Neural progenitor cell (in vitro differentiated cells): ENCODE measurements at places on chromosomes 1 and 21.

DNA sequence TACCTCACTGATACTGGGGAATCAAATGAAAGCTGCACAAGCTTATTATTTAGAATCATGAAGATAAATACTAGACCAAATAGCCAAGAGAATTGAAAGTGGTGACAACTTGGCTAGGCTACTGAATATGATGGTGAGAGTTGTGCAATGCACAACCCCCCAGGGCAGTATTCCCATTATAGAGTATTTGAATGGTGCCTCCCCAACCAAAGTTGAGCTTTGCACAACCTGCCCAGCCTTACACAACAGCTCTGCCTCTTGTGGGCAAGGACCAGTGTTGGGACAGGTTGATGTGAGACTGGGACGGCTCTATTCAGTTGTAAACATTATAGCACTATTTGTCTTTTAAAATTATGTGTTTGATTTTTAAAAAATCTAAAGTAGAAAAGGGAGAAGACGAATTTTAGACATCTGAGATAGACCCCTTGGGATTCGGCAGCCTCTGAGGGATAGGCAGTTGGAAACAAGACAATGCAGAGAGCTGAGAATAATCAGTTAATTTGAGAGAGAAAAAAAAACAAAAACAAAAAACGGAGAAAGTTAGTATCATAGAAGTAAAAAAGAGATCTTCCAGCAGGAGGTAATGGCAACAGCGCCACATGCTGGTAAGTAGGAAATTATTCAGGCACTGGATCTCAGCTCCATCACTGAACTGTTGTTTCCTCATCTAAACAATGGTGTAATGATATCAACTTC, 91.0 kb upstream of the KCNA3 start:
- peaks cover 26% of the 10 kb centered on the region for H3K27me3 ChIP-seq
- DNase-seq = peak; percentile 64
- H3K4me3 ChIP-seq = no peak overlapping the region
- H3K4me1 ChIP-seq = no peaks in the 10 kb centered on the region

- no peak overlapping the region for H3K4me3 ChIP-seq
- H3K27ac ChIP-seq = no peak overlapping the region
- no peaks in the 10 kb centered on the region for H3K27me3 ChIP-seq
Observed at GRCh38 chr1:17173217-17173616, 31.7 kb upstream of the PADI1 start.

- H3K4me1 ChIP-seq = no peaks in the 10 kb centered on the region
- H3K36me3 ChIP-seq = no peaks in the 10 kb centered on the region
- H3K4me3 ChIP-seq = no peak overlapping the region
- H3K27ac ChIP-seq = no peak overlapping the region
- peaks cover 41% of the 10 kb centered on the region for H3K27me3 ChIP-seq
Observed at GRCh38 chr1:66750577-66750976, 1.7 kb upstream of the DYNLT5 start.

DNA sequence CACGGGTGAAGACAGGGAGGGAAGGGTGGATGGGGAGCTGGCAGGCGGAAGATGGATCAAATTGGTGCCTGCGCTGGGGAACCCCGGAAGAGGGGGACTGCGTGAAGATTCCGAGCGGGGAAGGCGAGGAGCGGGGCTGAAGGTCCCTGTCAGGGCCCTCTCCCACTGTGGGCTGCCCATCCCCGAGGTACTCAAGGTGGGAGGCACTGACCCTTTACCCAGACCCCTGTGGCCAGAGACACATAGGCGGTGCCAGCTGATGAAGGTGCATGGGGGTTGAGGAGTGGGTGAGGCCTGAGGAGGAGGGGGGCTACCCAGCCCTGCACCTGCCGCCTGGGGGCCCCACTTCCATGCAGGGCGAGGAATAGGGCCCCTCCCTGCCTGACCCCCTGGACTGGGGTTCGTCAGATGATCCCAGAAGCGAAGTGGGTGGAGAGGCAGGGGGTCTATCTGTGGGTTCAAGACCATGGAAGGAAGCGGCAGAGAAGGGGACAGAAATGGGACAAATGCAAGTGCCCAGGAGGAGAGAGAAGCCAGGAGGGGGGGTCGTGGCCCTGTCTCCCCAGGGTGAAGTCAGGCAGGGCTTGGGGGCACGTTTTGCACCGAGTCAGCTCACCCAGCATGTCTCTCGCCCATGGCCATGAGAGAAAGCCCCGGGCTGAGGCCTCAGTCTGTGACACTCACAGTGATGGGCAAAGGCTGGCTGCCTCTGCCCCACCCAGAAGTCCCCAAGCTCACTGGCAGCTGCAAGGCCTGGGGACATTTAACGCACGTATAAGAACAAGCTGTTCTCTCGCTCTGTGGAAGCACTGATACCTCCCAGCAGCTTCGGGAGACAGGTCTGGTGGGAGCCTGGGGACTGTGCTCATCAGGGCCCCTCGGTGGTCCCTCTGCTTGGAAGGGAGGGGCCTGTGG, 7.0 kb upstream of the MMEL1 start:
- DNase-seq = no peak
- no peak overlapping the region for H3K4me3 ChIP-seq
- peaks cover 11% of the 10 kb centered on the region for H3K4me1 ChIP-seq
- H3K36me3 ChIP-seq = no peaks in the 10 kb centered on the region
- H3K27me3 ChIP-seq = peaks cover 55% of the 10 kb centered on the region

- H3K36me3 ChIP-seq = no peaks in the 10 kb centered on the region
- H3K4me3 ChIP-seq = no peak overlapping the region
- no peak overlapping the region for H3K27ac ChIP-seq
- no peaks in the 10 kb centered on the region for H3K4me1 ChIP-seq
- peaks cover 11% of the 10 kb centered on the region for H3K27me3 ChIP-seq
Observed at GRCh38 chr1:169701261-169702005, 10.0 kb downstream of the SELL start.

DNA sequence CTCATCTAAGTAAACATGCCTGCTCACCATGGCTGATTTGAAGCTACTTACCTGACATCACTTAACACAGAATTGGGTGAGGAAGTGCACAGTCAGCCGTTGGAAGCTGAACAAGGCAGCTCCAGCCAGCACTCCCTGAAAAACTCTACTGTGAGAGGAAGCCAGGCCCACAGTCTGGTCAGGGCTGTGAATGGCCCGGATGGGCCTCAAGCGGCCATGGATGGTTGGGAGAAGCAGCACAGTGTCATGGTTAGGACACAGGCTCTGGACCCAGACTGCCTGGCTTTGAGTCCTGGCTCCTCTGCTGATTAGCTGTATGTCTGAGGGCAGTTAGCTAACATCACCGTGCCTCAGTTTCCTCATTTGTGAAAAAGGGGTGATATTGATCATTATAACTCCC, 267.8 kb downstream of the GRIK3 start:
- H3K4me1 ChIP-seq = peaks cover 49% of the 10 kb centered on the region
- no peaks in the 10 kb centered on the region for H3K36me3 ChIP-seq
- peak overlapping the region; percentile 65 for H3K27ac ChIP-seq
- no peaks in the 10 kb centered on the region for H3K27me3 ChIP-seq
- no peak for DNase-seq

GRCh38 chr1:203179667-203180005, 4.0 kb upstream of the MYBPH start:
- no peak overlapping the region for H3K4me3 ChIP-seq
- H3K27me3 ChIP-seq = no peaks in the 10 kb centered on the region
- H3K27ac ChIP-seq = no peak overlapping the region
- no peaks in the 10 kb centered on the region for H3K36me3 ChIP-seq
- peaks cover 47% of the 10 kb centered on the region for H3K4me1 ChIP-seq
- DNase-seq = peak; percentile 18

- no peaks in the 10 kb centered on the region for H3K36me3 ChIP-seq
- no peak overlapping the region for H3K27ac ChIP-seq
- no peak for DNase-seq
- no peak overlapping the region for H3K4me3 ChIP-seq
- H3K4me1 ChIP-seq = no peaks in the 10 kb centered on the region
Observed at GRCh38 chr1:32318127-32318869, 17.7 kb downstream of the MARCKSL1 start.

- peaks cover 3% of the 10 kb centered on the region for H3K4me1 ChIP-seq
- no peak overlapping the region for H3K4me3 ChIP-seq
- DNase-seq = peak; percentile 46
- H3K36me3 ChIP-seq = no peaks in the 10 kb centered on the region
Observed at GRCh38 chr1:40404670-40405462, 31.3 kb downstream of the SMAP2 start.

- H3K36me3 ChIP-seq = no peaks in the 10 kb centered on the region
- no peak overlapping the region for H3K27ac ChIP-seq
- no peaks in the 10 kb centered on the region for H3K27me3 ChIP-seq
- no peaks in the 10 kb centered on the region for H3K4me1 ChIP-seq
- no peak for DNase-seq
Observed at GRCh38 chr1:29774355-29774754, 538.0 kb downstream of the PTPRU start.

- no peak overlapping the region for H3K4me3 ChIP-seq
- no peak overlapping the region for H3K27ac ChIP-seq
- DNase-seq = no peak
Observed at GRCh38 chr21:39774227-39774626, 29.2 kb downstream of the IGSF5 start.

- no peaks in the 10 kb centered on the region for H3K36me3 ChIP-seq
- H3K27me3 ChIP-seq = no peaks in the 10 kb centered on the region
- H3K4me3 ChIP-seq = no peak overlapping the region
- peaks cover 18% of the 10 kb centered on the region for H3K4me1 ChIP-seq
- no peak overlapping the region for H3K27ac ChIP-seq
Observed at GRCh38 chr1:89800022-89800655, 20.7 kb upstream of the LRRC8D start.

- no peak overlapping the region for H3K4me3 ChIP-seq
- H3K36me3 ChIP-seq = no peaks in the 10 kb centered on the region
- DNase-seq = no peak
Observed at GRCh38 chr1:106768077-106768476, 288.4 kb upstream of the PRMT6 start.

DNA sequence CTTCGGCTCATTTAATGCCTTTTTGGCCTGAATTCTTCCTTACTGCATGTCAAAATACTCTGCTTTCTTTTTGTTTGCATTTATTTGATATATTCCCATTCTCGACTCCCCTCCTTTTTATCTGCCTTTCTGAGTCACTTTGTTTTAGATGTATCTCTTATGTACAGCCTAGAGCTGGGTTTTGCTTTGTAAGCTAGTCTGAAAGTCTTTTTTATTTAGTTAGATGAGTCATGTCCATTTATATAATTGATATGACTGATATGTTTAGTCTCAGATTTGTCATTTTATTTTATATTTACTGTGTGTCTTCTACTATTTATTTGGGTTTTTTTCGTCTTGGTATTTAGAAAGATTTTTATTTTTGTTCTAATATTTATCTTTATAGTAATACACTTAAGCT, 33.6 kb upstream of the GNG5 start:
- DNase-seq = no peak
- no peaks in the 10 kb centered on the region for H3K36me3 ChIP-seq
- no peak overlapping the region for H3K4me3 ChIP-seq

GRCh38 chr1:45619149-45619921, 4.5 kb downstream of the CCDC17 start:
- no peaks in the 10 kb centered on the region for H3K4me1 ChIP-seq
- peaks cover 28% of the 10 kb centered on the region for H3K36me3 ChIP-seq
- H3K27ac ChIP-seq = peak overlapping the region; percentile 75
- no peaks in the 10 kb centered on the region for H3K27me3 ChIP-seq

- no peak overlapping the region for H3K4me3 ChIP-seq
- peak; percentile 82 for DNase-seq
- no peak overlapping the region for H3K27ac ChIP-seq
- no peaks in the 10 kb centered on the region for H3K36me3 ChIP-seq
- H3K4me1 ChIP-seq = peaks cover 20% of the 10 kb centered on the region
- H3K27me3 ChIP-seq = no peaks in the 10 kb centered on the region
Observed at GRCh38 chr1:44036409-44037139, 5.3 kb upstream of the SLC6A9 start.

- no peaks in the 10 kb centered on the region for H3K4me1 ChIP-seq
- no peak for DNase-seq
- no peak overlapping the region for H3K4me3 ChIP-seq
- no peaks in the 10 kb centered on the region for H3K27me3 ChIP-seq
- H3K27ac ChIP-seq = no peak overlapping the region
Observed at GRCh38 chr1:206490771-206491405, 16.4 kb upstream of the RASSF5 start.

DNA sequence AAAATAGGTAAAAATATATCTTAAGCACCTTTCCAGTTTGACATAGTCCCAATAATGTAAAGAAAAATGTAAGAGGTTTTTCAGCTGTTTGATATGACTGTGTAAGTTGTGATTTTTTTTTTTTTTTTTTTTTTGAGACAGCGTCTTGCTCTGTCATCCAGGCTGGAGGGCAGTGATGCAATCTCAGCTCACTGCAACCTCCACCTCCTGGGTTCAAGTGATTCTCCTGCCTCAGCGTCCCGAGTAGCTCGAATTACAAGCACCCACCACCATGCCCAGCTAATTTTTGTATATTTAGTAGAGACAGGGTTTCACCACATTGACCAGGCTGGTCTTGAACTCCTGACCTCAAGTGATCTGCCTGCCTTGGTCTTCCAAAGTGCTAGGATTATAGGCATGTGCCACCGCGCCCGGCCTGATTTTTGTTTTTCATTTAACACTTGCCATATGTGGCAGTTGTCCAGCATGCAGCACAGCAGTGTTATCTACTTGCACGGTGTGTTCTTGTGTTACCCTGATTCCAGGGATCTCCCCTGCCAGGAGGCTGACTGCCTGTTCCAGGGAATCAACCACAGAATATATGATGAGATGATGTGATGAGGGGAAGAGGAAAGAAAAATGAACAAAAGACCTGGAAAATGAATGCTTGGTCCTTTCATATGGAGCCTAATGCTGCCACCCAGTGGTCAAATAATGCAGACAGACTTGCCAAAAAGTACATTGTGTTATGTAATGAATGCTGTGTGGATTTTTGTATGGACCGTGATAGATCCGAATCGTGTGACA, 79.0 kb downstream of the RAVER2 start:
- peak; percentile 83 for DNase-seq
- H3K27me3 ChIP-seq = no peaks in the 10 kb centered on the region
- H3K4me1 ChIP-seq = peaks cover 1% of the 10 kb centered on the region
- H3K4me3 ChIP-seq = no peak overlapping the region

GRCh38 chr1:155092641-155093040, 14.0 kb downstream of the EFNA3 start:
- H3K27me3 ChIP-seq = peaks cover 23% of the 10 kb centered on the region
- no peak overlapping the region for H3K4me3 ChIP-seq
- H3K36me3 ChIP-seq = no peaks in the 10 kb centered on the region
- DNase-seq = no peak
- H3K27ac ChIP-seq = no peak overlapping the region
- H3K4me1 ChIP-seq = peaks cover 10% of the 10 kb centered on the region

GRCh38 chr1:31670593-31670964, 25.9 kb upstream of the PEF1 start:
- H3K4me1 ChIP-seq = peaks cover 13% of the 10 kb centered on the region
- no peak overlapping the region for H3K27ac ChIP-seq
- no peaks in the 10 kb centered on the region for H3K27me3 ChIP-seq
- no peak for DNase-seq
- H3K4me3 ChIP-seq = no peak overlapping the region

DNA sequence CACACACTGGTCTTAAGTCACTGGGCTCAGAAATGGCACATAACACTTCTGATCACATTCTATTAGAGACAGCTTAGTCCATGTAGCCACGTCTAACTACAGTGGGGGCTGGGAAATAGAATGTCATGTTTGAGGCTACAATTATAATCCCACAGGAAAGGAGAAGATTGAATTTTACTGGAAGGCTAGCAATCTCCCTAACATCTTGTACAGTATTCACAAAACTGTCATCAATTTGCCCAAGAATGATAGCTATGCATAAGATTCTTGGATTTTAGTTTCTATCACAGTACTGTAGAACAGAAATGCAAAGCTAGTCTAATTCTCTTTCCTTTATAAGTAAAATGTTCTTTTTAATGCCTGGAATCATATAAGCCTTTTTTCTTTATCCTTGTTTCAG, 12.7 kb upstream of the ZMYM6 start:
- DNase-seq = no peak
- no peak overlapping the region for H3K27ac ChIP-seq
- no peak overlapping the region for H3K4me3 ChIP-seq
- no peaks in the 10 kb centered on the region for H3K4me1 ChIP-seq
- no peaks in the 10 kb centered on the region for H3K27me3 ChIP-seq
- H3K36me3 ChIP-seq = no peaks in the 10 kb centered on the region
